NCI-H187 (cell line): ENCODE measurements at places on chromosomes 16 and 17.

DNA sequence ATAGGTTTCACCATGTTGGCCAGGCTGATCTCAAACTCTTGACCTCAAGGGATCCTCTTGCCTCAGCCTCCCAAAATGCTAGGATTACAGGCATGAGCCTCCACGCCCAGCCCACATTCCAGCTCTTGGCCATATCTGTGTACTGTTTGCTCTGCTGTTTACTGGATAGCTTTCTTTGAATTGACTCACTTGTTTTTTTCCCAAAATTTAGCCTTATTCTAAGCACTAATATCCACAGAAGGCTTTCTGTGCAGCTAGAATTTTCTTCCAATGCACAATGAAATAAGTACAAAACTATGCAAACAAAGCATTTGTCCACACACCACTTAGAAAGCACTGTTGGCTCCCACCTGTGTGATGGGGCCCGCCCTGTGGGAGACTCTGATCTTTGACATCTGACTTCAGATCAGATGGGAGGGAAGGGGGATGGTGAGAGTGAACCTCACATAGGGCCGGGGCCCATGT is 72.2 kb downstream of the CLEC16A start:
- DNase-seq = no peak

DNA sequence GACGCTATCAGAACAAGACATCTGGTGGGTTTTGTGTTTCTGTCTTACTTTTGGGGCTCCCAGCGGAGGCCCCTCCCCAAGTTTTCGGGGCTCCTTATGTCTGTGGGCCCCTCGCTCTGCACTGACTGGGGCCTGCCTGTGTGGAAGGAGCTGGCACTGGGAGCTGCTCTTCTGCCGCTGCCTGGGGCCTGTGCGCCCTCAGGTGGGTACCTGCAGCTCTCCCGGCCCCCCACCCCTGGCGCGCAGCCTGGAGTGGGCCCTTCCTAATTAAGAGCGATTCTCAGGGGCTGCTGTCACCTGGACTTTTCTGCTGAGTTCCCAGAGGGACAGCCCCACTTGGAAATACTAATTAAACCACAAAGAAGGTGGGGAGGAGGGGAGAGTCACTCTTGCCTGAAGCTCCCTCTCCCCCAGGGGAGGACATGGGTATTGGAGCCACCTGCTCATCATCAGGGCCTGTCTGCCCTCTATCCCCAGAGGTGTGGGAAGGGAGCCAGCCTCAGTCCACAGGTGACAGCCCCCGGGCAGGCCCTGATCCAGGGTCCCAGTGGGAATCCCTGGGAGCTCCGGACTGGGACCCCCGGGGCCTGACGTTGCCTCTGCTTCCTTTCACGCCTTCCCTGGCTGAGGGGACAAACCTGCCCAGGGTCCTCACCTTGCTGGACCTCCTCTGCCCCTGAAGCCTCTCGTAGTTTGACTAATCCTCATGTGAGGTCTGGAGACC is 36.5 kb downstream of the GSE1 start:
- peak; percentile 74 for DNase-seq

DNA sequence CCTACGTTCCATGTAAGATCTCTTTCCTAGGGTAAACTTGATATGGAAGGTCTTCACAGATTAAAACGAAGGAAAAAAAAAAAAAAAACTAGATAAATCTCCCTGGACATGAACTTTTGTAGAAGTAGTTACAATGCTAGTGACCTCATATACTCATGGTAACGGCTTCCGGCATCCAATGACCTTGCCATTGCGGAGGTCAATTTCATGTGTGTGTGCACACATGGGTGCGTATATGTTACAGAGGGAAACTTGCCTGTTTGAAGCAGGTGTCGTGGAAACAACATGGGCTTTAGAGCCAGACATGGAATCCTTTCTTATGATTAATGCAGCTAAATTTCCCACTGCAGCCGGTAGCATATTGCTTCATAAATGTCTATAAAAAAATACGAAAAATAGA is 435.5 kb downstream of the MAF start:
- no peak for DNase-seq

DNA sequence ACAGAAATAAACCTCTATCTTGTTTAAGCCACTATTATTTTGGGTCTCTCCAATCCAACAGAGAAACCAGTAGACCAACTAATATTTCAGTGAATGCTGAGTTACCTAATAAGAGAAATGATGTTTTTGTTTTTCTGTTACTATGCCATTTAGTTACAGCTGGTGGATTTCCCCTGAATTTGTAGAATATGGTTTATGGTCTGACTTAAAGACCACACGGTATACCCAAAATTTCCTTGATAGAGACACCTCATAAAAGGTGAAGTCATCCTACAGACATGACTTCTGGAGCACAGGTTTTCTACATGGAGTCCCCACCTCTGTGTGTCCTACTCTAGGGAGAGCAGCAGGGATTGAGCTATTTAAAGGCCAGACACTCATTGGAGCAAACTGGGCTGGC is 13.3 kb downstream of the PIK3R5 start:
- DNase-seq = no peak
